ENCODE measurements at places on chromosomes 1 and 21.

- DNase-seq, result no peak
Measured at GRCh38 chr1:206696812-206697585, 12.3 kb downstream of the MAPKAPK2 start.

DNA sequence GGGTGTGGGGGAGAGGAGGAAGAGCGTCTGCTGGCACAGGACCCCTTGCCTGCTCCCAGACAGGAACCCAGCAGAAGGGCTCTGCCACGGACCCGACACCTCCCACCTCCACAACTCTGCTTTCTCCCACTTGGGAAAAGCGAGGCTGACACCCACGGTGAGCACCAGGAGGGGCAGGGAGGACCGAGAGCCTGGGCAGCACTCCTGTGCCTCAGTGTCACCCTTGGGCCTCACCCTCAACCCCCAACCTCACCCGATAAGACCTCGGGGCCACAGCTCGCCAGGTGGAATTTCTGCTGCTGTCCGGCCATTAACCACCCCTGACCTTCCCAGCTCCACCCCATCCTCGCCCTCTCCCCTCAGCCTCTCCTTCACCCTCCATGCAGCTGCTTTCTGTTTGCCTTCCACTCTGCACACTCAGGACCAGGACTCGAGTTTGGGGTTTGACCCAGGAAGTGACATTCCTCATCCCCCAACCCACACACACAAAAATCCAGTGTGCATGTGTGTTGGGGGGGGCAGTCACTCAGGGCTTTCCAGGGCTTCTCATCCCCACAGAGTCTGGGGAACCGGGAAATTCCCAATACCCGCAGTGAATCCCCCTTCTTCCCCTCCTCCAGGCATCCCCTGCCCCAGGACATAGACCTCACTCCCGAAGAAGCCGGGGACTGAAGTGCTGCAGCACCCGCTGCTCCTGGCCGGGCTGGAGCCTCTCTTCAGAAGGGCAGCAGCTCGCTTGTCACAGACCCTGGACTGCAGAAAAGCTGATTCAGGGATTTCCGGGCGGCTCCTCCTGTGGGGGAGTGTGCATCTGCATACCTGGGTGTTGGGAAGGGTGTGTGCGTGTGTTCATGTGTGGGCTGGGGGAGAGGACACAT is 65.8 kb downstream of the SYT2 start:
- DNase-seq, result no peak

DNA sequence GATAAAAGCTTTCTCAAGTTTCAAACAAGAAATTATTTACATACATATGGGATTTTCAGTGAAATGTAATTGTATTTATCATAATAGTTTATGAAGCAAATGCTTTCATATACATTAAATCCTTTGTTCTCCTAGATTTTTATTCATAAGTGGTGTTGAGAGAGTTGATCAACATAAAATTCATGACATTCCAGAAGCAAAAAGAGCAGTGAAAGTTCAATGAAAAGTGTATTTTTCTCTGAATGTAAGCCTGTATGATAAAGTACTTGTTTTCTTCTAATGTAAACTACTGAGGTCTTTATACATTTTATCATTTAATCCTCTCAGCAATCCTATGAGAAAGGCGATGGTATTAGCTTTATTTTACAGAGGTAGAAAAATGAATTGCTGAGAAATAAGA is 146.5 kb downstream of the PLA2G4A start:
- DNase-seq, result no peak

DNA sequence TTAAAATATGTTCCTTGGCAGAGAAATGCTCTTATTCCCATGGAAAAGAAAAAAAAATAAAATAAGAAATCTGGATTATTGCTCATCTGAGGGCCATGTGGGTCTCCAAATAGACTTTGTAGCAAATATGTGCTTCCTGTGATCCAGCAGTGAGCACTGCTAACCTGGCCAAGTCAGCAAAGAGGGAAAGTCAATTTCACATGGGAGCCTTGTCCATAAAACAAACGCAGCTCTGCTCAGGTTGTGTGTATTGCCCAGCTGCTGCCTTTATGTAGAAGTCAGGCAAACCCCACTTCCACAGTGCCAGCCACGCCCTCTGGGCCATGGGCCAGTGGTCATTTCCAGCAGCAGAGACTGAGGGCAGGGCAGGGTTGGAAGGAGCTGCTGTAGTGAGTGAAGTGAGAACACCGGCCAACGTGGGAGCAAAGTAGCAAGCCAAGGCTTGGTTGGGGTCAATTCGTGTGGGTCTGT is 174.3 kb downstream of the LYPLAL1 start:
- no peak for DNase-seq

DNA sequence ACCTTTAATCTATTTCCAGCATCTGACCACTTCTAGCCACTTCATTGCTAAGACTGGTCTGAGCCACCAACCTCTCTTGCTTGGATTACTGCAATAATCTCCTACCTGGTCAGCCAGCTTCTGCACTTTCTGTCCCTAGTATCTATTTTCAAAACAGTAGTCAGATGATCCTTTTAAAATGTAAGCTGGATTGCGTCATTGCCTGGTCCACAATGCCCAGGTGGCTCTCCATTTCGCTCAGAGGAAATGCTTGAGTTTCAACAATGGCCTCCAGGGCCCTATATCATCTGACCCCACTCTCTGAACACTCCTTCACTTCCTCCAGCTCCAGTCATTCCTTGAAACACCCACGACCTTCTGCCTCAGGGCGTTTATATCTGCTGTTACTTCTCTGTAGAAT is 2.3 kb downstream of the FYB2 start:
- DNase-seq, result no peak

- DNase-seq, result no peak
Measured at GRCh38 chr1:235187316-235187715, 26.3 kb upstream of the RBM34 start.

DNA sequence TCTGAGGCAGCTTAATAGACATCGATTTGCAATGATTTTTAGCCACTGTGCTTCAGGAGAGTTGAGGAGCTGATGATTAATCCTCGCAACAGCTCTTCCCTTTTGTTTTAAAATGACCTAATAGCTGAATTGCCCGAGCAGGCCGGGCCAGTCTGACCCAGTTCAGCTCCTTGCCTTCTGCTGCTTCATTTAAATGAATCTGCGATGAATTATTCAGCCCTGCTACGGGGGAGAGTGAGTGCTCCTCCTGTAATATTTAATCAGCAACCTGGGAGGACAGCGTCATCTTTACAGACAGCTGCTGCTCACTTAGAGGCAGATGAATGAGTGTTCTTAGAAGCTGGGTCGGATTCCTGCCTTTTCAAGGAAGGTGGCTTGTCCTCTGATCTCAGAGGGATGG is 325.1 kb downstream of the CAMTA1 start:
- DNase-seq, result no peak

DNA sequence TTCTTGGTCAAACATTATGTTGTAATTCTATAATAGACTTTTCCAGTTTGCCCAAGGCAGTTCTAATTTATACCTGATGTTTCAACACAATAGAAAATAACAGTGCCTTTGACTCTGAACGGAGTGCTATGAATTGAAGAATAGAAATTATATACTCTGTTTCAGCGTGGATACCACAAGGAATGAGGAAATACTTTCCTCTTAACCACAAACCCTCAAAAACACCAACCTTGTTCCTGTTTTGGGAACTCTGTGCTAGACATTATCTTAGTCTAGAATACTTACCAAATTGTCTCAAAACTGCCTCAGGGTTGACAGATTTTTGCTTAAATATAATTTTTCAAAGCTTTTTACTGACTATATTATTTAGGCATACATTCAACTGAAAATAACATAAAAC is 1629.3 kb downstream of the MRPL39 start:
- no peak for DNase-seq

GRCh38 chr21:45513741-45514310 is 28.4 kb downstream of the SLC19A1 start:
- no peak for DNase-seq

All from erythroblast (primary cell).